BJ (cell line): ENCODE measurements at places on chromosomes 2 and 18.
A peak's percentile ranks its signal among the peaks of the same experiment; 100 is the strongest.

- no peak for DNase-seq
Measured at GRCh38 chr2:197308585-197308984, 2.0 kb downstream of the ANKRD44 start.

DNA sequence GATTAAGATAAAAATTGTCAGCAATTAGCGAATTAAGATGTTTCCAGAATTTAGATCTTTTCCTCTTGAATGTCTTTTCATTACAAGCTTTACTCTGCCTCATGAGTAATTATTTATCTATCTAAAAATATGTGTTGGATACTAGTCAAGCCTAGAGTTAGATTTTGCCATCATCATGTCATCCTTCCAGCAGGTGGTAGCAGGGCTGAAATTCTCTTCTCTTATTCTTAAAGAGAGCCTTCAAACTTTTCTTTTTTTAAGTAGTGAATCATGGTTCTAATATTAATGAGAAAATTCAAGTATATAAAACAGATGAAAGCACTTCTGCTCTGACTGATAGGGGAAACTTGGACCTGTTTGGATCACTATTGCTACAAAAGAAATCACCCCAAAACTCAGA lies 240.7 kb upstream of the EPAS1 start:
- DNase-seq: no peak

GRCh38 chr18:76564117-76564516 lies 69.1 kb upstream of the ZNF516 start:
- no peak for DNase-seq

DNA sequence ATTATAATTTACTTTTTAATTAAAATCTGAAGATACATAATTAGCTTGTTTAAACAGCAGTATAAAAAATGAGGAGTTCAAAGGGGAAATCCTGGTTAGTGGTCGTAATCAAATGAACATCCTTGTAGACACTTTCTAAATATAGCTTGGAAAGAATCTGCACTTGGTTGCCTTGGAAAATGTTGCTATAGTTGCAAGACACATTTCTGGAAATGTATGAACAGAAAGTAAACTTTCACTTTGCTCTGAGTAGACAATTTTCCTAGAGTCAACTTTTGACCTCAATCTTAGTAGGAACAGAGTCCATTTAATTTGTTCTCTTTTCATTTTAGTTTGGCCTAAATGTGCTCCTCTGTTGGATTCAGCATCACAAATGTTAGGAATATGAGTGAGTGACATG lies 38.3 kb downstream of the GCA start:
- DNase-seq: no peak

DNA sequence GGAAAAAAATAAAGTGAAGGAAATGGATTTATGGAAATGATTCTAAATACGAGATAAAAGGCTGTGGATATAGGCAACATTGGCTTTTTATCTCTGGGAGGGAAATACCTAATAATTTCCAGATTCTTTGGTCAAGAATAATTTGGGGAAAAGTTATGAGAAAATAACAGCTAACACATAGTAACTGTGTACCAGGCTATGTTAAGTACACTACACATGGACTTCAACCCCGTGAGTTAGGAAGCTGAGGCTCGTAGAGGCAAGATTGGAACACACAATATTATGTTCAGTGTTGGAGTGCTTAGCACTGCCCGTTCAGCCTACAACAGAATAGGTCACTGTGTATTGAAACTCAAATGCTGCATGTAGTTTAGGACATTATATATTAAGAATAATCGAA lies 34.3 kb upstream of the GPD2 start:
- no peak for DNase-seq

- DNase-seq: no peak
Measured at GRCh38 chr2:204545861-204546735, 823 bp downstream of the PARD3B start.

- peak; percentile 35 for DNase-seq
Measured at GRCh38 chr2:160679686-160680085, 186.1 kb upstream of the RBMS1 start.

GRCh38 chr2:6164986-6165747 lies 473.0 kb downstream of the SOX11 start:
- DNase-seq: no peak

GRCh38 chr2:165435611-165436010 lies 33.9 kb upstream of the CSRNP3 start:
- no peak for DNase-seq

GRCh38 chr2:64700133-64700809 lies 46.6 kb upstream of the SERTAD2 start:
- DNase-seq: peak; percentile 31

DNA sequence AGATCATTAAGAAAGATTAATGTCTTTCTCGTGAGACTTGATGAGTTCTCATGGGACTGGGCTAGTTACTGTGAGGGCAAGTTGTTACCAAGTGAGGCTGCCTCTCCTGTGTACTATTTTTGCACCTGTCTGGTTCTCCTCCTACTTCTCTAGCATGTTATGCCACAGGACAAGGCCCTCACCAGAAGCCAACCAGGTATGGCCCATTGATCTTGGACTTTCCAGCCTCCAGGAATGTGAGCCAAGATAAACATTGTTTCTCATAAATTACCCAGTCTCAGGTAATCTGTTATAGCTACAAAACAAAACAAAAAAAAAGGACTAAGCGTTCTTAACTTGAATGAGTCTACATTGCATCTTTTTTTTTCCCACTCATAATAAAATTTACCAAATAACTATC lies 184.1 kb downstream of the CDH7 start:
- no peak for DNase-seq

GRCh38 chr2:240302933-240303595 lies 132.4 kb upstream of the GPC1 start:
- no peak for DNase-seq

DNA sequence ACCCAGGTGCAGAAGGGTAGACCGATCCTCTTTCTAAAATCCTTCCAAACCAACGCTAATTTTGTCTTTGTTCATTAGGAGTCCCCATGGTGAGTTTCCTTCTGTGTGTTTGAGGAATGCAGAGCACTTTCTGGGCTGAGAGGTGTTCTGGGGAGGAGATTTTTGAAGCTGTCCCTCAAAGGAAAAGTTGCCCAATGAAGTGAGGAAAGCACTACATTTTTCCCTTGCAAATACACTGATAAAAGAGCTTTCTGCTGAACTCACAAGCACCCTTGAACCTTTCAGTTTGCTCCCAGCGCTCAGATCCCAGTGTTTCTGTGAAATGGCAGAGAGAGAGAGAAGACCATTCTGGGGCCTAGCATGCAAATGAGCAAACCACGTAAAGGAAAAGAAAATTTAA lies 299.6 kb upstream of the FANCL start:
- no peak for DNase-seq

- no peak for DNase-seq
Measured at GRCh38 chr2:5749347-5749746, 57.2 kb downstream of the SOX11 start.

- DNase-seq: no peak
Measured at GRCh38 chr2:128409326-128410034, 90.8 kb upstream of the HS6ST1 start.
